ENCODE measurements at places on chromosomes 7 and 10.

GRCh38 chr10:14236341-14236740 is 94.4 kb downstream of the FRMD4A start:
- DNase-seq, result no peak

DNA sequence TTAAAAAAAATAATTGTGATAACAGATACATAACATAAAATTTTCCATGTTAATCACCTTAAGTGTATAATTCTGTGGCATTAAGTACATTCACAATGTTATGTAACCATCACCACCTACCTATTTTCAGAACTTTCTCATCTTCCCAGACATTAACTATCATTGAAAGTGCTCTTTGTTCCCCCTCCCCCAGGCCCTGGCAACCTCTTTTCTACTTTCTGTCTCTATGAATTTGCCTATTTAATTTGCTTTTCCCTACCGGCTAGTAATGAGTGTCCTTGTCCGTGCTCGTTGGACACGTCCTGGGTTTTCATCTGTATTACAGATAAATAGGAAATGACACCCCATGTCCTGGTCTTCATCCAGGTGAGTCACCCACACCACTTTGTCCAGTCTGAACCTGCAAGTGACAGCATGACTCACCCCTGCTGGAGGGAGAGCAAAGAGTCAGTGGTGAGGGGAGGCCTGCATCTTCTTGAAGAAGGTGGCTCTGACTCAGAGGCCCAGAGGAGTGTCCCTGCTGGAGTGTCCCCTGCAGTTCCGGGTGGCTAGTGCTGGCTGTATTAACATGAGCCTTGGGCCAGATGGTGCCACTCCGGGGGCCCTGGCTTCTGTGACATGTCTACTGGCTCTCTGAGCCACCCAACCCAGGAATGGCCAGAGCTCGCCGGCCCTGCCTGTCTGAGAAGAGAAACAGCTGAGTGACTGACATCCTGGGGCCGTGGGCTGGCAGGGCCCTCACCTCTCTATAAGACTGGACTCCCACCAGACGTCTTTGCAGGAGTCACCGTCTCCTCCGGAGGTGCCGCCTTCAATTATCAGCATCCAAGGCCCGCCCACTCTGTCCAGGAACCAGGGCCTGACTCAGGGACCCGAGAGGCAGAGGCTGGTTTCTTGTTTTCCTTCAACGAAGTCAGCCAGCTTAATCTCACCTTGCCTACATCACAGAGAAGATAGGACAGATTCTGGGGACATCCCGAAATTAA is 503.2 kb upstream of the MKI67 start:
- DNase-seq, result no peak

- no peak for DNase-seq
Observed at GRCh38 chr10:52217531-52217930, 96.5 kb upstream of the DKK1 start.

DNA sequence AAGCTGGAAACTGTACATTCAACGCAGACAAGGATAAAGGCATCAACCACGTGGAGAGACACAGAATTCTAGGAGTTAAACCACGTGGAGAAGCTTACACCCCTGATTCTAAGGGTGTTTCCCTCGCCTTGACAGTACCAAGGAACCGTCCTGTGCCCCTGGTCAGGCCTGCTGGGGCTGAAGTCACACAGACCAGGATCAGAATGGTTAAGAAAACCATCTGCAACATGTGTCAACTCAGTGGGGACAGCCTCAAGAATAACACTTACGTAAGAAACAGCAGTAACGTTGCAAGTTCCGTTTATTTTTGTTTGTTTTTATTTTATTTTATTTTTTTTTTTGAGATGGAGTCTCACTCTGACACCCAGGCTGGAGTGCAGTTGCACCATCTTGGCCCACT is 55.6 kb downstream of the CHST15 start:
- no peak for DNase-seq

DNA sequence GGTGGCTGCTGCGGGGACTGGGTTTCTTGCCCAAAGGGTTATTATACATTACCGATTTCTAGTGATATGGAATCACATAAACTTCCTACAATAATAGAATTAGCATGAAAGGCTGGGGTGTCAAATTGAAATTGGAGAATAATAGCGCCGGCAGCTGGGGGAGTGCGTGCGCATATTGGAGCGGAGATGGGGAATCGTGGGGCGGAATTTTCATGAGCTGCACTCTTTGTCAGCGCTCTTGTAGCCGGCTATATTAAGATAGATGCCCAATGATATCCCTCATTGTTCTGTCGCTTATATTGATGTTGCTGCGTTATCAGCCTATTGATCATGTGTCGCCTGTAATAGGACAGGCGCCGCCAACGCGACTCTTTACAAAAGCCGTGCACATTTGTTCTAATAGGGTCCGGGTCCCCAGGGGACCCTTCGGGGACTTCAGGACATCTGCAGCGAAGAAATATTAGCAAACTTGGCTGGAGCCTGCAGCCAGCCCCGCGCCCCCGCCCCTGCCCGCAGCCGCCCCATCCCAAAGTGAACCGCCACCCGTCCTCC is 5.1 kb downstream of the UNCX start:
- no peak for DNase-seq

DNA sequence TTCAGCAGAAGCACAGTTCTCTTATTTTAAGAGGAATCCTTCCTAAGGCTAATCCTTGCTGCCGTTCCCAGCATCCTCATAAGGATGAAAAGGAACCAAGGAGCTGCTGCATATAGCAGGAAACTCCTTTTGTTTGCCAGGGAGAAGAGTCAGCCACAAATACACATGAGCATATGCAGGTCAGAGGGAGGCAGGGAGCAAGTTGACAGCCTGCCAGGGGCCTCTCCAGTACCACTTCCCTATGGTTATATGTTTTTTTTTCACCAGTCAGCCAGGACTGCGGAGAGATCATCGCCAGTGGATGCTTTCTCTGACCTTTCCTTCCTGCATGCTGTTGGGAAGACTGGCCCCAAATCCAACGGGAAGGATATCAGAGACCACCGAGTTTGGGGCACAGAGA is 39.8 kb downstream of the SLC35B4 start:
- no peak for DNase-seq

GRCh38 chr7:140667476-140667875 is 5.3 kb upstream of the ADCK2 start:
- DNase-seq, result no peak

DNA sequence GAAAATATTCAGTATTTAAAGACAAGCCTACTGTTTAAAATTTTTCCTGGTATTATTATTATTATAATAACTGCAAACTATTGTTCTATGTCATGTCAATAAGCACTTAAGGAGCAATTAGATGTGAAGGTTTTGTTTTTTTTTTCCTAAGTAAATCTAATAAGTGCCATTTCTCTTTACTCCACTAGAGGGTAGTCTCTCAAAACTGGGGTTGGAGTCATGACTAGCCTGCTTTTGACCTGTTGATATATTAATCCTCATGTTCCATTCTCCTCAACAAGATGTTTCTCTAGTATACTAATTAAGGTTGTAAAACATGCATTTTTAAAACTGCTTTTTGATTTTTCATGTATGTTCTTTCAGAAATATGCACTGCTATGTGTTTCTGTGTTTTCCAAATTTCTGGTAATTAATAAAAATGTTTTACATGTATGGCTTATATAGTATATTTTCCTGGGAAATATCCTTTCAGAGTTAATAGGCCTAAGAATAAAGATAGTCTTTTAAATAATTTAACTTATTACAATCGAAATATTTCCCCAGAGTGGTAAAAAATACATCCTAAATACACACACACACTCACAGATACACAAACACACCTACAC is 1.0 kb upstream of the LRRN3 start:
- no peak for DNase-seq

- DNase-seq, result no peak
Observed at GRCh38 chr10:113080061-113080924, 130.2 kb downstream of the TCF7L2 start.

DNA sequence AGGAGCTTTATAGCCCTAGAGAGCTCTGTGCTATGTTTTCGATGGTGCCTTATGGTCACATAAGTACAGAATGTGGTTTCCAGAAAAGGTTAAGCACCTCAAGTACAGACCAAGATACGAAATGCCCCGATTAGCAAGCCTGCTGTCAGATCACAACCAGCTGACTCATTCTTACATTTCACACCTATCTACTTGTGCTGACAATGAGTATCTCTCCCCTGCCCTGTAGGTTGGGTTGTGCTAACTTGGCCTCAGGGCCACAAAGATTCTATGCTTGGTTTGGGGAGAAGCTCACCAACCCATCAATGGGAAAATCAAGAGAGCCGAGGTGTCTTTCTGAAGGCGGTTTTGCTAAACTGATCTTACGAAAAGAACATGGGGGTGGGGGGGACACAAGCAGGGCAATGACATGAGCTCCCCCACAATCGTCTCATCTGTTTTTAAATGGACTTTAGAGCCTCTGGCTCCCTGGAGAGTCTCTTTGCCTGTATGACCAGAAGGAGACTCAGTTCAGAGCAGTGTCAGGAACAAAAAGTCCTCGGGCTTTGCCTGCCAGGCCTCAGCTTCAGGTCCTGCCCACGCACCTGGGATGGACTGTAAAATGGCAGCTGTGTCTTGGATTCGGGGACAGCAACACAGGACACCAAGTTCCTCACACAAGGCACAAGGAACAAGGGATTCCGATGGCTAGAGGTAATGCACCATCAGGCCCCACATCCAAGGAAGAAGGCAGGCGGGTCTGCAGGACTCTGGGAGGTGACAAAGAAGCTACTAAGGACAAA is 55.1 kb downstream of the FAM53B start:
- peak; percentile 12 for DNase-seq

GRCh38 chr10:17415046-17415658 is 39.2 kb downstream of the ST8SIA6 start:
- DNase-seq, result no peak

DNA sequence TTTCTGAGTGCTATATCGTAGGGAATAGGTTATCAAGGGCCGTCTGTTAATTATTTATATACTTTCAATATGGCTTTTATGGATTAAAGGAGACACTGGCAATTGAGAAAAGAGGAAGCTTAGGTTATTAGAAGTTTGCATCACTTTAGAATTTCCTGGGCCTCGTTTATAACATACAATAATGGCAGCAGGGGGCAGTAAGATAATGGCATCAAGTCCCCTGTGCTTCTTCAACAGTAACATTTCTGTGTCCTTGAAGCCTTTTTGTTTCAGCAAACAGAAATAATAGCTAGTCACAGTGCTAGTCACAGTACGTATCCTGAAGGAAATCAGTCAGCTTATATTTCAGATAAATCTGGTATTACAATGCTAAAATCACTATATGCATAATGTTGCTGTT is 41.9 kb downstream of the SPAM1 start:
- no peak for DNase-seq

- DNase-seq, result no peak
Observed at GRCh38 chr10:99975942-99976809, 33.6 kb downstream of the DNMBP start.

DNA sequence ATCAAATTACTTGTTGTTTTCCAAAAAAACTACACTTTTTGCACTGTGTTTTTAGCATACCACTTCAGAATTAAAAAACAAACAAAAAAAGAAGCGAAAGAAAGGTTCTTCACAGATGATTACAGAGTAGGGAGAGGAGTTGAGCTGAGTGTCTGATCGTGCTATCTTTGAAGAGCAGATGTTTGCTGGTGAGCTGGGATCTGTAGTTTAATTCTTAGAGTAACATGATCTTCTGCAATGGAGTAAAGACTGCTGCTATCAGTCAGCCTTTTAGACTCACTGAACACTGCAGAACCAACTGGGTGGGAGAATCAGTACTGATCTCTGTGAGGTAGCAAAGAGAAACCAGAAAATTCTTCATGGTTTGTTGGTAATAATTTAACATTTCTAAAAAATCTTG is 1197.8 kb upstream of the SORCS1 start:
- no peak for DNase-seq

- no peak for DNase-seq
Observed at GRCh38 chr10:56586461-56586891, 225.4 kb upstream of the ZWINT start.

DNA sequence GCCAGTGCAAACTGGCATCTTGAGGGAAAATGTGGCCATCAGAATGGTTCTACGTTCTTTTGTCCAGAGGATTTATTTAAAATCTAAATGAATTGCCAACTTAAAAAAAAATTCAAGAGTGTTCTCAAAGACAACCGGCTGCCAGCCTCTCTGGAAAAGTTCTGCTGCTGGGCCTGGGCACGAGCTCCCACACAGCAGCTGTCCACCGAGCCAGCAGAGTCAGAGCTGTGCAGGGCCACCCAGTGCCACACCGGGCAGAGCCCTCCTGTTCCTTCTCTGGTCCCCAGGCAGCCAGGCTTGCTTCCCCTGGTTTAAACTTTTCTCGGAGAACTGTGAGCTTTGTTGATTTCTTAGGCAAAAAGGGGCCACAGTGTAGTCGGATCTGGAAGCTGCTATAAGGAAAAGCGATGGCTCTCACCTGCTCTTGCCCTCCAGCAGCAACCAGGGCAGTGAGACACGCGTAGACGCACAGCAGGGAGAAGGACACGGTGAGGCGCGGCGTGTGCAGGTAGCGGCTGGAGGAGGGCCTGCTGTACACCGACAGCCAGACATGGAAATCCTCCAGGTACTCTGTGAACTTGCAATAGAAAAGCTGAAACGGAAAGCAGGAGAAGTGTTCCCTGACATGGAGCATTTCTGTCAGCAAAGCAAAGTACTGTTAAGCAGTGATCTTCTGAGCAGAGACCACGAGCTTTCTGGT is 111.6 kb downstream of the PKD1L1 start:
- no peak for DNase-seq

- DNase-seq, result no peak
Observed at GRCh38 chr10:69874449-69874848, 72.7 kb downstream of the COL13A1 start.

- no peak for DNase-seq
Observed at GRCh38 chr10:34116681-34117271, 698.3 kb downstream of the PARD3 start.

DNA sequence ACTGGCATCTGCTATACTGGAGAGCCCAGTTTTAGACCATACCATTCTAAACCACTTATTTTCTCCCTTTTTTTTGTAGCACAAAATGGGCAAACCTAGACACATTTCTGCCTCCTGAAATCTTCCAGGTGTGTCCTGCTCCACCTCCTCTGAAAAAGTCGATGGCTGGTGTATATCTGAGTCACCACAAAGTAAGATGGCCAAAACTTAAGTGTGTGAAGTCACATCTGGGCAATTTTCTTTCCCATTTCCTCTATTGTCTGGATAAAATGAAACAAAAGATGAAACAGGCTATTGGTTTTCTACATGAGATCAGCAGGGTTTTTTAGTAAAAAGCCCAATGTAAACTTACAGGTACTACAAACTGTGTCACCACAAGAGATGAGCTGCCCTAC is 65.5 kb downstream of the OSBPL3 start:
- no peak for DNase-seq

DNA sequence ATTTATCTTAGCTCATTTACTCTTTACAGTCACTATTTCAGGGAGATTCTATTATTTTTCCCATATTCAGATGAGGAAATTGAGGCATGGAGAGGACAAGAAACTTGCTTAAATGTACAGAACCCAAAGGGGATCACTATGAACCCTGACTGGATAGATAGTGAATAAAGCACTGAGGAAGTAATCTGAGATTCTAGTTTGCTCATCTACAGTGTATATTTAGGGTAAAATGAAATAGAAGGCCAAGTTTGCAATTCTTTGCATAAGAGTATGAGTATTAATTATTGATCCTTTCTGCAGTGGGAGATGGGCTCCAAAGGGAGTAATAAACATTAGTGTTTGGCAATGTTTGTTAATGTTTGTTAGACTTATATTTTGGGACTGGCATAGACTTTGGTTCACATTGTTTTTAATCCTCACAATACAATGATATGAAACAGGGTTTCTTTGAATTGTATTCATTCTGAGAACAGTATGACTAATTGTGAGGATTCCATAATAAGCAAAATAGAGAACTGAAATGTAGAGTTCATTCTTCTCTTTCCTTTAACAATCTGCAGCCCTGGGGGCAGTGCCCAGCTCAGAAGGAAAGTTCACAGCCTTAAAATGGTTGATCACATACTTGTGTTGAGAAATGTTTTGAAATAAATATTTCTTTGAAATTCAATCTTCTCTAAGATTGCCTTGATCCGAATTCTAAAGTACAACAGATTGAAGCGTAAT is 131.0 kb upstream of the ZNF804B start:
- DNase-seq, result no peak

Measured in stimulated activated CD8-positive, alpha-beta memory T cell treated with anti-CD3 and anti-CD28 coated beads, Interleukin-7, amount 100 ng/mL, for 1 hour (primary cell).